ENCODE measurements at places on chromosomes 12 and 14.

GRCh38 chr12:7693793-7694192 lies 1.8 kb downstream of the GDF3 start:
- no peak for DNase-seq

DNA sequence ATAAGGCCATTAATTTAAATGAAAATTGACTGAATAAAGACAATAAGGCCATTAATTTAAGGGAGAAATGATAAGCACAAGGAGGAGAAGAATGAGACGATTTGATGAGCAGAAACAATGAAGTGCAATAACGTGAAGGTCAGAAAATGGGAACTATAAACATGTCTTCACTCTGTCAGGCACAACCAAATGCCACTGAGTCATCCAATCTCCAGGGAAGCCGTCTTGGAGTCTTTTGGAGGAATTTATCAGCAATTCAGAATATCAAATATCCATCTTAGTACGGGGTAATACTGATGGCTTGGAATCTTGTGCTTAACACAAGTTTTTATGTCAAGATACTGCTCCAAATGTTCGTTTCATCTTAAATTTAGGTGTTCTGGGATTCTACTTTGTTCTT lies 159.9 kb downstream of the CAPZA3 start:
- DNase-seq: no peak

DNA sequence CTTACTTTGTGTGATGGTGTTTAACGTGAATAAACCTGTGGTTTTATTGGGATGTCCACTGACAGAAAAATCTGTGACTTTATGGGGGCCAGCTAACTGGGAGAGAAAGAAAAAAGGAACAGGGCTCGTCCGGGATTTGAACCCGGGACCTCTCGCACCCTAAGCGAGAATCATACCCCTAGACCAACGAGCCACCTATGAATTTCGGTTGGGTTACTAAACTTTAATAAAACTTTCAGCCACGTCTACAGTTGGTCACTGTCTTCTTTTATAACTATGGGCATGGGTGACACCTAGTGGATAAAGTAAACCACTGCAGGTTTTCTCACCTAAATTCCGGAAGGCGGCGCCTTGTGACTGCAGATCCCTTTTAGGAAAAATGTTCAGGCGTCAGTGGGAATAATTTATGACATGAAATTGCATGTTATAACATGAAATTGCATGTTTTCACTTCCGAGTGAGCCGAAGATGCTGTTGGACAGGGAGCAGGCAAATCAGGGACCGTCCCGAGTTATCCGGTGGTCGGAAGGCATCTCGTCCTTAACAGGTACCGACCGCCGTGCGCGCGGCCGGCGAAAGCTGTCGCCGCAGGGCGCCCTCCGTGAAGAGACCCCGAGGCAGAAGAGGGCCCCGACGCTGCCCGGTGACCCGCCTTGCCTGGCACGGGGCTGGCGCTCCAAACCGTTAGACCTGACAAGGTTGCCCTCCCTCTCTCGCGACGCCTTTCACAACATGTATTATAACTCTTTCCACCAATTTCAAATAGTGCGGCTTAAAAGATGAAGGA lies 18.2 kb upstream of the RNASE12 start:
- DNase-seq: peak; percentile 94

- DNase-seq: peak; percentile 18
These were observed 678 bp downstream of the MDM1 start for GRCh38 chr12:68331500-68331868.

DNA sequence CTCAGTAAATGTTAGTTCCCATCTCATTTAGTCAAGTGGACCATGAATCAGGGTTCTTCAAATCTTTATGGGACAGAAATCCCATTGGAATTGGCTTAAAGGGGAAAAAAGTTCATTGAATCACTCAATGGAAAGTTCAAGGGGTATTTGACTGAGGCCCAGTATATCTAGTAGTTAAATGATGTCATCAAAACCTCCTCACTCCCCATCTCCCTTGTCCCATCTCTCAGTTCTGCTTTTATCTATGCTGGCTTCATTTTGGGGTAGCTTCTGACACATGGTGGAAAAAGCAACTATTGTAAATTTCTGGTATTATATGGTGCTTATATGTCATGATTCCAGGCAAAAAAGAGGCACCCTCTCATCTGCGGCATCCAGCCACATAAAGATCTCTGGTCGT lies 51.9 kb downstream of the DAAM1 start:
- DNase-seq: no peak

DNA sequence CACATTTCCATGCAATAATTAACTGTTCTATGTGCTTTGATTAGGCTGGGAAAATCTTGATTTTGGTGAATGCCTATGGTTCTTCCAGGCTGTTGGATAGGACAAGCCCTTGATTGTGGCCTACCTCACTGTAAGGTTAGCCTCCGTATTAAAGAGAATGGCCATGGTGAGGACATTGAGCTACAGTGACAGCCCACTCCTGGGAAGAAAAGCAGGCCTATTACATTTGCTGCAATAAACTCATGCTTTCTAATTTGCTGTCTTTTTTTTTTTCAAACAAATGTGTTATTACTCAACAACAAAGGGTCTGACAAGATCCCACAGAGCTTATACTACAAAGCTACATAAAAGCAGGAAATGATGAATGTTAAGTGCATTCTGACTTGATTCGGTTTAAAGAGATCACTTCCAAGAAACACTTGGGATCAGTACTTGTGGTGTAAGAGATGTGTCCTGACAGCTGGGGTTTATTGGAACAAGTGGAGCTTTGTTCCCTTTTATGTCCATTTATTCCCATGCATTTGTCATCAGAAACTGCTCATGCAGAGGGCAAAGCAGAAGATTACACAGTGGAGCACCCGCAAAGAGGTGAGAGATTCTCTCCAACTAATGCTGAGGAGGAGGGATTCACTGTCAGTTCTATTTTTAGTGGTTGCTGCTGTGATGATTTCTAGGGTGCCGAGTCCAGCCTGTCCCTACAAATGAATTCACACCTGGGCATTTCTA lies 29.1 kb upstream of the KCNK10 start:
- no peak for DNase-seq

GRCh38 chr12:94380507-94380906 lies 79.2 kb downstream of the CEP83 start:
- DNase-seq: no peak

DNA sequence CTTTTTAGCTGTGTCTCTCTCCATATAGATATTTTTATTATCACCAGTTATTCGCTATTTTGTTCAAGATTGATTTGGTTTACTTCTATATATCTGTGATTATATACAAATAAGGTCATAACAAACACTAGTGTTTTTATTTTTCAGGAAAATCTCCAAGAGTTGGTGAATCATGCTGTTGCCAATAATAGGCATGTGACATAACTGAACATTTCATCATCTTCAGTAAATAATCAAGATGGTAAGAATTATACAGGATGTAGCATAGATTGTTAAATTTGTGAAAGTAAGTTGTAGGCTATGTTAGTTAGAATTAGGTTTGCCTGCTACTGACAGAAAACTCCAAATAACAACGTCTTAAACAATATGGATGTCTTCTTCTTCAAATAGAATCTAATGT lies 240.9 kb upstream of the PDE3A start:
- DNase-seq: no peak

- DNase-seq: no peak
These were observed 584 bp downstream of the ACSM4 start for GRCh38 chr12:7304456-7304855.

DNA sequence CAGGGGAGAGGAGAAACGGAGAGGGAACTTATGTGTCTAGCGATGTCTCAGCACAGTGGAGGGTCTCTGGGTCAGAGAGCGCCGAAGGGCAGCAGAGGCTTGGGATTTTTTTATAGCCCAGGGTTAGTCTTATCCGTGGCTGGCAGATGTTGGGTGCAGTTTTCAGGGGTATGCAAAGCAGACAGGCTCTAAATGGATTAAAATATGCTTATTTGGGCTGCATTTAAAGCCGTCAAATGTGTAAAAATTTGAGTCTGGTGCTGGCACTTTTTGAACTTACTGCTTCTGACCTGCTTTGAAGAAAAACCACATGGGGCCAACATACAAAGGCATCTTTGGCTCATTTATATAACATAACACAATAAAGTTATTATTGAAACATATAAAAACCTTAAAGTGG lies 178.8 kb downstream of the ESR2 start:
- no peak for DNase-seq

GRCh38 chr14:52902971-52903619 lies 47.8 kb downstream of the FERMT2 start:
- no peak for DNase-seq

DNA sequence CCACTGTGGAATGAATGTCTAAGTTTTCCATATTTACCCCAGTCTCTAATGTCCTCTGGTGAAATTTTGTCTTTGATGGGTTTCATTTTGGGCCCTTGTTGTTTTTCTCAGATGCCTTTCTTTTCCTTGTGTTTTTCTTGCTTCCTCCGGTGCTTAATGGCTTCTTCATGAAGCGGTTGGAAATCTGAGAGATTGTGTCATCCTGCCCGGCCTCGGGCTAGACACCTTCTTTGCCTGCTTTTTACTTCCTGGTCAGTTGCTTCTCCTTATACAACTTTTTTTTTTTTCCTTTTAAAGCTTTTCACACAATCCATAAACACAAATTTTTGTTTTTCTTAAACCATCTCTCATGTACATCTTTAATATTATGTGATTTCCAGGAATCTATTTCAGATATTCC lies 7.1 kb downstream of the ETV6 start:
- DNase-seq: no peak

GRCh38 chr14:69054030-69054429 lies 74.9 kb upstream of the ACTN1 start:
- DNase-seq: no peak

- no peak for DNase-seq
These were observed 61.2 kb downstream of the SLC38A6 start for GRCh38 chr14:61042220-61042619.

GRCh38 chr14:76050797-76051392 lies 65.3 kb downstream of the IFT43 start:
- peak; percentile 79 for DNase-seq

DNA sequence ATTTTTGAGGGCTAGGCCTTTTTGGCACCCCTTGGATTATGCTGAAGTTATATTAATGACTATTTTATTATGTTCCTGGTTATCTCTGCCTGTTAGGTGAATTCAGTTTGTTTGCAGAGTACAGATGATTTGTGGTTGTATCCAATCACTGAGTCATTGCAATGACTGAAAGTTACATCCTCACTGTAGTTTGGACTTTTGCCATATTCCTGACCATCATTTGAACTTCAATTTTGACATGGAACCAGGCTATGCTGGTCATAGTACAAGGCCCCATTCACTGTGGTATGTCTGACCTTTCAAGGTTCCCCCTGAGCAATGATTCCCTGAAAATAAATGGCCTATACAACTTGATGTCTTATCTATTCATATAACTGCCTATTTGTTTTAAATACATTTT lies 621.0 kb downstream of the CCER1 start:
- DNase-seq: no peak

DNA sequence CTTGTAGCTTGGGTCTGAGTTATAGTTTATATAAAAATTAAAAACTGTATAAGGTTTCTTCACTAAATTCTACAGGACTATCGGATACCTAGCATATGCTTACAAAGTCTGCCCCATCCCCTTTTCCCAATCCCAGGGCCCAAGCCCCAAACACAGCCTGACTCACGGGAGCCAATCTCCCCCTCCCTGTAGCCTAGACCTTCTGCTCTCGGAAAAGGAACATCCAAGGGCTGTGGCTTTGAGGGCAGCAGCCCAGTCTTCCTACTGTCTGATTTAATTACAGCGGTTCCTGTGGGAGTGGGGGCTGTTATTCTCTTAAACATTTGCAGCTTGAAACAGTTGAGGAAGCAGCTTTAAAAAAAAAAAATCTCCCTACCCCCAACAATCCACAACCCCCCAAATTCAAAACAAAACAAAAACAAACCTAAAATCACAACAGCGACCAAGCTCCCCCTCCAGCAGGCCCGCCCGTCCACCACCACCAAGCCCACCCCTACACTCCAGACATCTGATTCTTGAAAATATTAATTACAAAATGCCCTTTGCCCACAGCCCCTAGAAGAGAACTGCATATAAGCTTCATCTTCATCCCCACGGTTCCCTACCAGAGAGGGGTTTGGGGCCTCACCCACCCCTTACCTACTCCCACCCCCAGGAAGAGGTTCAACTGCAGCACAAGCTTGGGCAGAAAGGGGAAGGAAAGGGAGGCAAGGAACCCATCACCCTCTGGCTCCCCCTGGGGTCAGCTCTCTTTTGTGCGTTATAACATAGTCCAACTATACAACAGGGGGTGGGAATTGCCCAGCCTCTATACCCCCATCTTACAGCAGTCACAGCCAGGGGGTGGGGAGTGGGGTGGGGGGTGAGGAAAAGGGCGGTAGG lies 1.1 kb upstream of the PRKAG1 start:
- peak; percentile 47 for DNase-seq

- no peak for DNase-seq
These were observed 132.7 kb downstream of the SLC41A2 start for GRCh38 chr12:104825408-104825807.

DNA sequence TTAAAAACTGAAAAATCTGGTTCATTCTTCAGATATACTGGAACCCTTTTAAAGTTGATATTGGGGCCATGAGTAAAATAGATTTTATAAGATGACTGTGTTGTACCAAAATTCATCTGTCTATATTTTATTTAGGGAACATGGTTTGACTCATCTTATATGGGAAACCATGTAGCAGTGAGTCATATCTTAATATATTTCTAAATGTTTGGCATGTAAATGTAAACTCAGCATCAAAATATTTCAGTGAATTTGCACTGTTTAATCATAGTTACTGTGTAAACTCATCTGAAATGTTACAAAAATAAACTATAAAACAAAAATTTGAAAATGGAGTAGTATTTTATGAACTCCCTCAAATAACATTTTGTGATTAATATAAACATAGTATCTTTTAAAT lies 14.2 kb downstream of the PTGER2 start:
- DNase-seq: no peak

DNA sequence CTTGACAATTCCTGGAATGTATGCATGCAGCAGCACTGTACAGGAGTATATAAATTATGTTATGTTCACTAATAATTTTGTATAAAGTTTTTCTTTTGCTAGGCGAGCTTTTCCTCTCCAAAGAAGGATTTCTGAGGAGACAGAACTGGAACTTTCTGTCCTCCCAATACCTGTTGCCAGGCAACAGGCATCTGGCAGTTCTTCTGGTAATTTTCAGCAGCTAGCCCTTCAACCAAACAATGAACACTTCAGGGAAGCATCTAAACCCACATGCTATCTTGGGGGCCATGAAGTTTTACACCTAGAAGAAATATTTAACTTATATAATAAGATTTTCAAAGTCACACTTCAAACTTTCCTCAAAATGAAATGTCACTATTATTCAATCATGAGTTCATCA lies 162.9 kb upstream of the SYT10 start:
- DNase-seq: no peak

All from hepatocyte (in vitro differentiated cells).